ENCODE measurements at places on chromosomes 16 and 17.

DNA sequence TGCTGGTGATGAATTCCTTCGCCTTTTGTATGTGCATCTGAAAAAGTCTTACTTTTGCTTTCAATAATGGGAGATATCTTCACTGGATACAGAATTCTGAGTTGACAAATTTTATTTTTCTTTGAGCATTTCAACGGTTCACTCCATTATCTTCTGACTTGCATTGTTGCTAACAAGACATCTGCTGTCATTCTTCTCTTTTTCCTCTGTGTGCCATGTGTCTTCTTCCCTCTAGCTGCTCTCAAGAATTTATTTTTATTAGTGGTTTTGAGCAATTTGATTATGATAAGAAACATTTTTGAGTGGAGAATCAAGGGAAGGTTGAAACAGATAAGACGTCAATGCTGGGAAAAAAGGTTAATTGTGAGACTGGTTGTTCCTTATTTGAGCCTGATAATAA is 471.8 kb downstream of the CDH13 start:
- no peak for DNase-seq

DNA sequence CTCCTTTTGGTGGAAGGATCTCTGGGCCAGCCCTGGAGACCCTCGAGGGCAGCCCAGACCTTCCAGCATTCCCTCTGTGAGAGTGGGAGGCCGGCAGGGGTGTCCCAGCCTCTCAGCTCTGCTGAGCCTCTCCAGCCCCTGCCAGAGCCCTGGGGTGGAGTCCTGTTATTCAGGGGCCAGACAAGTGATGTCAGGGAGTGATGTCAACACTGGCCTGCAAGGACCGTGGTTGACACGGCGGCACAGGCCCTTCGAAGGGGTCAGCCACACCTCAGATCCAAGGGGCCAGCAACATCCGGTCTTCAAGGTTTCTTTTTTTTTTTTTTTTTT is 231.2 kb downstream of the KATNIP start:
- no peak for DNase-seq

DNA sequence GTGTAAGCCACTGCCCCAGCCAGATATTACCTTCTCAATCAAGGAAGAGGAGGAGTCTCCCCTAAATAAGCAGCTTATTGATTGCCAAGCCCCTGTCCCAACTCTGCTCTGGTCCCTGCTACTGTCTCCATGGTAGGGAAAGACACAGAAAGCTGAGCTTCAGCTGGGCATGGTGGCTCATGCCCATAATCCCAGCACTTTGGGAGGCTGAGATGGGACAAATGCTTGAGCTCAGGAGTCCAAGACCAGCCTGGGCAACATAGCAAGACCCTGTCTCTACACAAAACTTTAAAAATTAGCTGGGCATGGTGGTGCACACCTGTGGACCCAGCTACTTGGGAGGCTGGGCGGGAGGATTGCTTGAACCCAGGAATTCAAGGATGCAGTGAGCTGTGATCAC is 6.6 kb downstream of the JUP start:
- no peak for DNase-seq

DNA sequence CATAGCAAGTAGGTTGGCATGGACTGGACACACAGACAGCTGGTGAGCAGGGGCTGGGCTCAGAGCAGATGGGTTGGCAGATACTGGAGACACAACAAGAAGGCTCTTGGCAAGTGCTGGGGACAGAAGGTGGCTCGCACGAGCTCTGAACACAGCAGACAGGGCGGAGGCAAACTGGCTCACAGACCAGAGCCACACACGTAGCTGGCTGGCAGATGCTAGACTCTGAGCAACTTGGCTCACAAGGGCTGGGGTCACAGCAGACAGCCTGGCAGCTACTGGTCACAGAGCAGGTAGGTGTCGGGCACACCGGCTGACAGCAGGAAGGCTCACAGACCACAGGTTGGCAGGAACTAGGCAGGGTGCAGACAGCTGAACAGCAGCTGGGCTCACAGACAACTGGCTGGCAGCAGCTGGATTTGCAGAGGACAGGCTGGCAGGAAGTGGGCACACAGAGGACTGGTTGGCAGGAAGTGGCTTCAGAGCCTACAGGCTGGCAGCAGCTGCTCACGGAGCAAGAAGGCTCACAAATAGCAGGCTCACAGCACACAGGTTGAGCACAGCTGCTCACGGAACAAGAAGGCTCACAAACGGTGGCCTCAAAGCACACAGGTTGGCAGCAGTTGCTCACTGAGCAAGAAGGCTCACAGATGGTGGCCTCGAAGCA is 725 bp downstream of the KRTAP16-1 start:
- DNase-seq = peak; percentile 58

DNA sequence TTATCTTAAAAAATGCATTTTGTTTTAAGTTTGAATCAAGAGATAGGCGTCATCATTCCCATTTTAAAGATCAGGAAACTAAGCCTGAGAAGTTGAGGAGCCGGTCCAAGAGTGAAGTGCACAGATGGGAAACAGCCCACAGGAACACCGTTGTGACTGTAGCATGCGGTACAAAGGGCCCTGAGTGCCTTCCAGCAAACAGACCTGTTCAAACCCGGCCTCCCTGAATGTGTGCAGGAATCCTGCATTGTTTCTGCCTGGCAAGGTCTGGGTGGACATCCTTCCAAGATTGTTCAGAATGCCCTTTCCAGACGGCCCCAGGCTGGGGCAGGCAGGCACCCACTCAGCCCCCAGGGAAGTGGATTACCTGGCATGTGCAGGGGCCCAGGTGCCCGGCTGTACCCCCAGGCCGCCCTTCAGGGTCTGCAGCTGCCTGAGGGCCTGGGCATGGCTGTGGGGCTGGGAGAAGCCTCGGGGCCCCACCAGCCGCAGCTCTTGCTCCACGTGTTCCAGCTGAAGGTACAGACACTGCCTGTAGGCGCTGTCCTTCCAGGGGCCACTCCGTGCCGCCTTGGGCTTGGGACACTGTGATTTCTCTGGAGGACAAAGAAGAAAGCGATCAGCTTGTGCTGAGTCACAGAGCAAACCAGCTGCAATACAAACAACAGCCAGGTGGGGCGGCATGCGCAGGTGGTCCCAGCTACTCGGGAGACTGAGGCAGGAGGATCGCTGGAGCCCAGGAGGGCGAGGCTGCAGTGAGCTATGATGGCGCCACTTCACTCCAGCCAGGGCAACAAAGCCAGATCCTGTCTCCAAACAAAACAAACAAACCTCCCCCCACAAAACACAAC is 45.0 kb upstream of the GCSH start:
- no peak for DNase-seq

DNA sequence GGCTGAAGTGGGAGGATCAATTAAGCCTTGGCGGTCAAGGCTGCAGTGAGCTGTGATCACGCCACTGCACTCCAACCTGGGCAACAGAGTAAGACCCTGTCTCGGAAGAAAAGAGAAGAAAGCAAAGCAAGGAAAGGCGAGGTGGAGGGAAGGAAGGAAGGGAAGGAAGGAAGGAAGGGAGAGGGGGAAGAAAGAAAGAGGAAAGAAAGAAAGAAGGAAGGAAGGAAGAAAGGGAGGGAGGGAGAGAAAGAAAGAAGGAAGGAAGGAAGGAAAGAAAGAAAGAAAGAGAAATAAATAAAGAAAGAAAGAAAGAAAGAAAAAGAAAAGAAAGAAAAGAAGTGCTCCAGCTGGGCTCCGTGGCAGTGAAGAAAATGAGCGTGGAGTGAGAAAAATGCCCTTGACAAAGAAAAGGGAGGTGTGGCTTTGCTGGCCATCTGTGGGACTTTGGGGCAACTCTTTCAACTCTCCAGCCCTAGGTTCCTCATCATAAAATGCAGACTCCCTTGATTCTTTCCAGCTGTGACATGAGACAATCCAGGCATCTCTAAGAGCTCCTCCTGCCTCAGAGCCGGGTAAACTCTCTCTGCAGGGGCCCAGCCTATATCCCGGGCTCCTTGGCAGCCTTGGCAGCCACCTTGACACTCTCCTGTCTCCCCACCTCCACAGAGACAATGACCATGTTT is 2.4 kb downstream of the GSDMA start:
- no peak for DNase-seq

- no peak for DNase-seq
Observed at GRCh38 chr16:49580751-49581303, 207.2 kb downstream of the C16orf78 start.

DNA sequence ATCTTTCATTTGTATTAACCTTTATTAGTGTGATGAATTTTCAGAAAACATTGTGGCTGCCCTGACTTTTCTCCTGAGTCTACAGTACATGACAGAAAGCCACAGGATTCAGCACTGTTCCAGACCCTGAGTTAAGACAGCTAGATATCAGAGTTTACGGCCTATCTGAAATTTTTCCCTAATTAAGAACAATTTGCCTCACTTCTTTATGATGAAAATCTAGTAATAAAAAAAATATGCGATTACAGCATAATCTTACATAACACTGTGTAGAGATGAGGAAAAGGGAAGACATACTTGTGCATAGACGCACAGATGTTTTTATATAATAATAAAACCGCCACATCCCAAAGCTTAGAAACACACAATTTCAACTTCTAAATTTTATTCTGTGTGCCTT is 7.3 kb downstream of the SPOP start:
- no peak for DNase-seq

GRCh38 chr17:72545766-72546165 is 424.9 kb downstream of the SOX9 start:
- no peak for DNase-seq

DNA sequence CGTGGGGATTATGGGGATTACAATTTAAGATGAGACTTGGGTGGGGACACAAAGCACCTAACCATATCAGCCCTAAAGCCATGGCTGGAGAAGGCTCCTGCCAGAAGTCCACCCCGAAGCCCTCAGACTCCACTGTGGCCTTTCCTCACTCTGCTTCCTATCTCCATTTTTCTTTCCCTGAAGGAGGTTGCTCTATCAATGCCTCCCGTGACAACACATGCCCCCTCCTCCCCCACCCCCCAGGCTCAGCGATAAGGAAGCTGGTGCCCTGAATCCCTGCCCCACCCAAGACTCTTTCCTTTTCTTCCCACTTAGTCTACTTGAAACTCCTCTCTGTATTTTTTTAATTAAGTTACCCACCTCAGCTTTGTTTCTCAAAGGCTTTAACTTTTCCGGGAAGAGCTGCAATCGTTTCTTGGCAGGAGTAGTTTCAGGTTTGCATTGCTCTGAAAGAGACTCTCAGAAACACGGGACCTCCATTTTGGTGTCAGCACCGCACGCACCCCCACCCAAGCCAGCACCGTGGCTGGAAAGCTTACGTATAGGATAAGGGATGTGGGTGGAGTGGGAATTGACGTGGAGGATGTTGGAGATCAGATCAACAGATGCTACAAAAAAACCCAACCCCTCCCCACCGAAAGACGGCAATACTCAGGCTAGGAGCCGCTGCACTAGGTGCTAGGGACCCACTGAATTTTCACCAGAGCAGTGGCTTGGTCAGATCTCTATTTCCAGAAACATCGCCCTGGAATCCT is 15.2 kb upstream of the CA4 start:
- peak; percentile 51 for DNase-seq

- no peak for DNase-seq
Observed at GRCh38 chr16:35195173-35195863, 1735.9 kb downstream of the TP53TG3F start.

DNA sequence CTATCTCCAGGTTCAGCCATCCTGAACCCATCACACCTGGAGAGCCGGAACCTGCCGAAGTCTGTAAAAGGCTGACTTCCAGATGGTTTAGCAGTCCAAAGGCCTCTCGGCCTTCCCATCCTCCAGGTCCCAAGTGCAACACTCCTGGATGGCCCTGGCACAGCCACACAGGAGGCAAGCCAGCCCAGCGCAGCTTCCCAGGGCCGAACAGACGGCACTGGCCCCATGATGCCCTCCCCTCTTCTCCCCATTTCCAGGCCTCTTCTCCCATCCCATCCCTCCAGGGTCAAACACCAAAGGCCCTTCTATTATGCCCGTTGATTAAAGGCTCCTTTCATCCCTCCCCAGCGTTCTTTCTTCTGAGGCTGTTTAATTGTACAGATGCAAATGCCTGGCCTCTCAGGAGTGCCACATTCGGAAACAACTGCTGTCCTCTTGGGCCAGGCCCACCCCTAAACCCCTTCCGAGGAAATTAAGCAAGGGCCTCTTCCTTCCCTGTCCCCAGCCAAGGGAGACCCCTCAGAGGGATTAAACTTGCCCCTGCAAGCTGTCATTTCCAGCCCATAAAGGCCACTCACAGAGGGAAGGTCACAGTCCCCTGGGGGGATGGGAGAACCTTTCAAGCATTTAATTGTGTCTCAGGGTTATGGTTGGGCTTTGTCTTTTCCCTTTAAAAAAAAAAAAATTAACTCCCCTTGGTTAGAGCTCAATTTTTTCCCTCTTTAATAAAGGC is 30.8 kb downstream of the AXIN2 start:
- no peak for DNase-seq

DNA sequence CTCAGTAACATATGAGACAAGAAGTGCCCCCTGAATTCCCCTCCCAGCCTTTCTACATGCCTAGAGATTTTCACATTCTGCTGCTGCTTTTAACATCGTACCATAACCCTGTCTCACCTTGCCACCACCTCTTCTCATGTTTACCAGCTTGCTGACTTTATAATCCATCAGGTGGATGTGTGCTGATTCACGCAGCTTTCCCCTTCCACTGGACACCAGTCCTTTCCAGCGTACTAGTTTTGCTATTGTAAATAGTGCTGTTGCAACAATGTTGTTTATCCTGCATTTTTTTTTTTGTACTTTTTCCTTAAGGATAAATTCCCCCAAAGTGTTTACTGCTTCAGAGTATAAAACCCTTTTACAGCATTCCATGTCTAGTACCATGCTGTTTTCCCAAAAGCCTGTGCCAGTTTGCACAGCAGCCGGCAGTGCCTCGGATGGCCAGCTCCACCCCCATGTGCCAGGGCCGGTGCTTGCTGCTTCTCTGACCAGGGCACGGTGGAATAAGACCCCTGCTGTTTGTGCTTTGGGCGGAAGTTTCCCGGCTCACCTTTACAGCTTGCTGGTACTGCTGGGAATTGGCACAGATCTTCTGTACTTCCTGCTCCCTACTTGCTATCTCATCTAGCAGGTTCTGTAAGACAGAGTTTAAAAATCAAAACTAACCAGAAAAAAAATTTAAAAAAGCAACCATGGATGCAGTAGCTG is 41.3 kb downstream of the UBN1 start:
- no peak for DNase-seq

DNA sequence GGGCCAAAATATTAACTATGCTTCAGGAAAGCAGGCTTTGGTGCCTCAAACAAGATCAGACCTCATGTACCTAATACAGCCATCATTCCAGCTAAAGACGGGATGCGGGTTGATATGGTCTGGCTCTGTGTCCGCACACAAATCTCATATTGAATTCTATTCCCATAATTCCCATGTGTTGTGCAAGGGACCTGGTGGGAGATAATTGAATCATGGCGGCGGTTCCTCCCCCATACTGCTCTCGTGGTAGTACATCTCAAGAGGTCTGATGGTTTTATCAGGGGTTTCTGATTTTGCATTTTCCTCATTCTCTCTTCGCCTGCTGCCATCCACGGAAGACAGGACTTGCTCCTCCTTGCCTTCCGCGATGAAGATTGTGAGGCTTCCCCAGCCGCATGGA is 19.1 kb upstream of the CHST6 start:
- DNase-seq = no peak

- peak; percentile 74 for DNase-seq
Observed at GRCh38 chr17:56297184-56297583, 143.9 kb downstream of the ANKFN1 start.

GRCh38 chr16:81327011-81327410 is 12.2 kb downstream of the GAN start:
- DNase-seq = no peak

Measured in RPMI7951 (cell line).